Motor neuron (in vitro differentiated cells): ENCODE measurements at places on chromosomes 12 and 14.

DNA sequence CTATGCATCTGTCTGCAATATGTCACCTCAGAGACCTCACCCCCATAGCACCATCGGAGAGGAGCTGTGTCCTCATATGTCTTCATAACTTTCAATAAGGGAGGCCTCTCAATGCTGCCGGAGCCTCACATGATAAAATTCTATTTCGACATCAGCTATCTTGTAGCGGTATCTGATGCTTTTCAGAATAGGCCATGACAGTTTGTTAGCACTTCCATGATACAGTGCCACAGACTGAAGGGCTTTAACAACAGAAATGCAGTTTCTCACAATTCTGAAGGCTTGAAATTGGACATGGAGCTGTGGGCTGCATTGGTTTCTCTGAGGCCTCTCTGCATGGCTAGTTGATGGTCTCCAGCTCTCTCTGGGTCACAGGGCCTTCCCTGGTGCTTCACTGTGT lies 125.0 kb upstream of the PZP start:
- ATAC-seq = no peak

DNA sequence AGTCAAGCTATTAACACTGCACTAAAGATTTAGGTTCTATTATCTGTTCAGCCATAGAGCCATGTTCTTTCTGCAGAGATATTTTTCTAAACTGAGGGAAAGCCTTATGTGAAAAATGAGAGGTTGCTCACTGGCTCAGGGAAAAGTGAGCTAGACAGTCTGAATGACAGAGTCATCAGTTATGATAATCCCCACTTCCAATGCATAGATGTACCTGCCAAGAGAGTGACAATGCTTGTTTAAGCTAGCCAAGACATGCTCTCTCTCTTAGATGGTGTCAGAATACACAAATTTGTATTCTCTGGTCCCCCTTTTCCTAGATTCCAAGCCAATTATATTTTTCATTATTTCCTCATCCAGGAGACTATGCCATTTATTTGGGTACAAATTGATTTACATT lies 176.9 kb upstream of the FRMD6 start:
- ATAC-seq = no peak

- ATAC-seq = no peak
Observed at GRCh38 chr14:31489691-31490090, 1.9 kb upstream of the GPR33 start.

DNA sequence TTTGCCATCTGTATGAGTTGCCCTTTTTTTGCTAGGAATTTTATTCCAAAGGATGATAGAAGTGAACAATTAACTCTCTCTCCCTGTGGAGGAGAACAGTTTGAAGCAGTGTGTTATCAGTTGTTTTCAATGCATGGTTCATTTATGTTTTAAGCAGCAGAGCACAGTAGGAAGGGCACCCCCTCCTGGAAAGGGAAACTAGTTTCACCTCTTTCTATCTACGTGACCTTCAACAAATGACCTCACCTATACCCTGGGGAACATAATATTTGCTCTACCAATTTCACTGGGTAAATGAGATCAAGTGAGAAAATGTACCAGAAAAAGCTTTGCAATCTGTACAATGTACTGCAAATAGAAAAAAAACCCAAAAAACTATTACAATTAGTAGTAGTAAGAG lies 5.4 kb upstream of the DCP1B start:
- no peak for ATAC-seq

GRCh38 chr12:112908548-112908947 lies 1.8 kb downstream of the OAS1 start:
- no peak for ATAC-seq

DNA sequence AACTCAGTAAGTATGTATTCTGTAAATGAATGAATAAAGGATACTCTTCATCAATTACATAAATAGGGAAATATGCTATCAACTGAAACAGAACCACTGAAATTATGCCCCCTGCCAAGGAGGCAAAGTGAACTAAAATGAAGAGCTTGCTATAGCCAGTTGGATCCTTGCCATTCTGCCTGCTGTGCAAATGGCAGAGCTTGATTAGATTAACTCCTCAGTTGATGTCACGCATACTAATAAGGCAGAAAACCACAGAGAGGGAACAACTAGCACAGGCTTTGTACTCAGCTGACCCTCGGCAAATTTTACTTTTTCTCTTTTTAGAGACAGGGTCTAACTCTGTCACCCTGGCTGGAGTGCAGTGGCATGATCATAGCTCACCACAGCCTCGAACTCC lies 36.7 kb upstream of the FERMT2 start:
- peak; percentile 41 for ATAC-seq

GRCh38 chr12:2163177-2163941 lies 110.6 kb downstream of the CACNA1C start:
- ATAC-seq = no peak

DNA sequence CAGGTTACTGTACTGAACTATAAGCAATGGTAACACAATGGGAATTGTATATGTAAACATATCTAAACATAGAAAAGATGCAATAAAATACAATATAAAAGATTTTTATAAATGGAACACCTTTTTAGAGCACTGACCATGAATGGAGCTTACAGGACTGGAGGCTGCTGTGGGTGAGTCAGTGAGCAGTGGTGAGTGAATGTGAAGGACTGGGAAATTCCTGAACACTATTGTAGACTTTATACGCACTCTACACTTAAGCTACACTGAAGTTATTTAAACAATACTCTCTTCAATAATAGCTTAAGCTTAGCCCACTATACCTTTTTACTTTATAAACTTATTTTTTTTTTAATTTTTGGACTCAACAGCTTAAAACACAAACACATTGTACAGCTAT lies 313.5 kb downstream of the KCNC2 start:
- ATAC-seq = no peak

- ATAC-seq = no peak
Observed at GRCh38 chr12:51779876-51780275, 68.6 kb downstream of the FIGNL2 start.

DNA sequence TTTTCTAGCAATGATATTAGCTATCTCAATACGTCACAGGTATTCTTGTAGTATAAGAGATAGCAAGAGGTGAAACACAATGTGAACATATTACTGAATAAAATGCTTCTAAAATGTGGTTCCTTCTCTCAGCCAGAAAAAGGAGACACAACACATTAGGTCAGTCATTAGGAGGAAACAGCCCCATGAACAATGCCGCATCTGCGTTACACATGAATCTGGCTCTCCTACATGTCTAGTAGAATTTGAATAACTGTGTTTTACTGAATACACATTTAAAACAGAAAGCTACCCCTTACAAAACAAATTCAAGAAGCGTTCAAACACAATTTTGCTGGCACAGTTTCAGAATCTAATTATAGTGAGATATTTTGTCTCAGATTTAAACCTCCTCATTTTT lies 51.6 kb downstream of the EFCAB11 start:
- ATAC-seq = peak; percentile 64

DNA sequence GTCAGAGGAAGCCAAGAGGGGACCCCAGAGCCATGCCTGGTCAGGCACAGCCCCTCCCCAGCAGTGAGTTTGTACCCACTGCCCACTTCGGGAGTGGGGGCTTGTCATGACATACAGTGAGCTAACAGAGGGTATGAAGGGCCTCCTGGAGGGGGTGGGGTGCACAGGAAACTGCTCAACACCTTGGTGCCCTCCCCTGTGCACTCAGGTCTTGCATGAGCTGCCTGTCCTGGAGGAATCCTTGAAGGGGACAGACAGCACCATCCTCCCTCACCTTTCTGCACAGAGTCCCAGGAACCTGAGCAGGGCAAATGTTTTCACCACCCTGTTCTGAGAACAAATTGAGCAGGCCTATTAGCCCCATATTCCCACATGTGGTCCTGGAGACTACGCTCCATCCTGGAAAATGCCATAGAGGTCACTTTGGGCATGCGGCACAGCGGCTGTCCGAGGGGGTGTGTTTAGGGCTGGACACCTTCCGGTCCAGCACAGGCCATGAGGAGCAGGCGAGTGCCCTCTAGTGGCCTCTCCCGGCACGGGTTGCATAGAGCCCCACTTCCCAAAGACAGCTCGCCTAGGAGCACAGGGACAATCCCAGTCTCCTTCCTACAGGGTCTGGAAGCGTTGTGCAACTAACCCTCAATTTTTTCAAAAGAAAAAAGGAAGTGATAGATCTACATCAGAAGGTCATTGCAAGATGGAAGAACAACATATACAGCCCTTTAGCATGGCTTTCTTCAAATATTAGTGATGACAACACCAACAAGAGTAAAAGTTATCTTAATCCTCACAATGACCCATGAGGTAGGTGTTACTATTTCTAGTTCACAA lies 31.9 kb upstream of the ZFP36L1 start:
- peak; percentile 99 for ATAC-seq

- ATAC-seq = no peak
Observed at GRCh38 chr14:36057452-36058116, 118.9 kb downstream of the PTCSC3 start.

DNA sequence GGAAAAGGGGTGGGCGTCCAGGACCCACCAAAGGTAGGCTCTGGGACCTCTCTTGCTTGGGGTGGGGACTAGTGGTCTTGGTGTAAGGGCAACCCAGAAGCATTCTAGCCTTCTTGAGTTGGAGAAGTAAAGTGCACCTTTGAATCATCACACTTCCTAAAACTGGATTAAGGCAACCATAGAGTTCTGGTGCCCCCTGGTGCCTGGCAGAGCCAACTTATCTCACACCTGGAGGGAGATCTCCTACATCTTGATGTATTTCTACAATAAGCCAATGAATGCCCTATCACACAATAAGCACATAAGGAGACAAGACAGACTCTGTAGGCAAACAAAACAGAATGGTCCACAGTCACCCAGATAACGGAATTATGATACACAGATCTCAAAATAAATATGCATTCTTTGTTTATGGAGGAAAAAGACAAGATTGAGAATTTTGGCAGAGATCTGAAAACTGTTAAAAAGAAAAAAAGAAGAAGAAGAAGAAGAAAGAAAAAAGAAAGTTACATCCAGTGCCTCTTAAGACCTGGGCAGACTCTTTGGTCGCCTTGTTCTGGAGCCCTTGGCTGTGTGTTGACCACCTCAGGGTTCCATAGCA lies 95.9 kb upstream of the PPP2R5C start:
- ATAC-seq = no peak

- no peak for ATAC-seq
Observed at GRCh38 chr12:31594681-31595080, 3.7 kb upstream of the DENND5B start.

DNA sequence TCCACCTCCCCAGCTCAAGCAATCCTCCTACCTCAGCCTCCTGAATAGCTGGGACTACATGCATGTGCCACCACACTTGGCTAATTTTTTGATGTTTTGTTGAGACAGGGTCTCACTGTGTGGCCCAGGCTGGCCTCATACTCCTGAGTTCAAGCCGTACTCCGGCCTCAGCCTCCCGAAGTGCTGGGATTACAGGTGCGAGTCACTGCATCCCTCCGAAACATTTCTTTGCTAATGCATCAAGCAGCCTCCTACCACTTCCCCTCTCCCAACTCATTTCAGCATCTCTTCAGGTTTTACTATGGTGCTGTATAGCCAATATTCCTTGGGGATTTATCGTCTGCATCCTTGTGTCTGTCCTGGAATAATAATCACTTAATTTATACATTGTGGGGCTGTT lies 2.3 kb upstream of the SLC22A17 start:
- no peak for ATAC-seq

DNA sequence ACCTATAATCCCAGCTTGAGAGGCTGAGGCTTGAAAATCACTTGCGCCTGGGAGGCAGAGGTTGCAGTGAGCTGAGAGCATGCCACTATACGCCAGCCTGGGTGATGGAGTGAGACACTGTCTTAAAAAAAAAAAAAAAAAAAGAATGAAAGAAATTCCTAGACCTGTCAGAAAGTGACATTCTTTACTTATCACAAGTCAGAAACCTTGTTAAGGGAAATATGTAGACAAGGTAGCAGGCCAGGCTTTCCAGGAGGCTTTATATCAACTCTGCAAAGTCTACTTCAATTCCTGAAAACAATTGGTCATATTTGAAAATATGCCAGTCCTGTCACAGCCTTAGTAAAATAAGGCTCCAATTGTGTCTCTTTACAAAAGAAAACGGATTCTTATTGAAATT lies 19.1 kb upstream of the MMP19 start:
- no peak for ATAC-seq

DNA sequence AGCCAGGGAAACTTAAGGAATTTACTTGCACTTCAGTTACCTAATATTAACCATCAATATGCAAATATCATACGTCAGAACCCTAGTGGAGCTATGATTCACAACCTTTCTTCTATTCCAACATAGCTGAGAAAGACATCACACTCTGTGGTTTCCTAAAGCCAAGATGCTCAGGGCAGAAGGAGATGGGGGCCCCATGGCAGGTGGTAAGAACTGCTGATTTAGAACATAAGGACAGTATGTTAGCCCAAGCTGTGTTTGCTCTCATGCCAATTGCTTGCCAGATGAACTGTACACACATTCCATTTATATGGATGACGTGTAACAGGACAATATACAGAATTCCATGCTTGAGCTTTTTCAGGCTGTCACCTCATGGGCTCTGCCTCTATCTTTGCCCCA lies 34.6 kb downstream of the HECTD4 start:
- ATAC-seq = peak; percentile 73

DNA sequence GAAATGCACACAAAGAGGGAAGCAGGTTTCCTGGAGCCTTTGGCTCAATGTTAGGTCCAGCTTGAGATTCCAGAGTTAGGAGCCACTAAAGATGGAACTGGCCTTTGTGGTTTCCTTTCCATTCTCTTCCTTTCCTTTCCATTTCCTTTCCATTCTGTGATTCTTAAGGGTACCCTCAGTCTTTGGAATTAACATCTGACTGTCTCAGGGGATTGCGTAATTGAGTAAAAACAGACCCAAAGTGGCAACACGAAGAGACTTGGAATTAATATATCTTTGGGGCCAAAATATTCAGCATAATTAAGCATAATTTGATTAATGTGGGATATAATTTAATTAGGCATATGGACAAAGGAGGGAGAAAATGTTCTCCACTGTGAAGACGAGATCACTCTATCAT lies 205.6 kb downstream of the CRADD start:
- no peak for ATAC-seq

GRCh38 chr14:37493606-37494005 lies 101.4 kb downstream of the FOXA1 start:
- ATAC-seq = no peak

DNA sequence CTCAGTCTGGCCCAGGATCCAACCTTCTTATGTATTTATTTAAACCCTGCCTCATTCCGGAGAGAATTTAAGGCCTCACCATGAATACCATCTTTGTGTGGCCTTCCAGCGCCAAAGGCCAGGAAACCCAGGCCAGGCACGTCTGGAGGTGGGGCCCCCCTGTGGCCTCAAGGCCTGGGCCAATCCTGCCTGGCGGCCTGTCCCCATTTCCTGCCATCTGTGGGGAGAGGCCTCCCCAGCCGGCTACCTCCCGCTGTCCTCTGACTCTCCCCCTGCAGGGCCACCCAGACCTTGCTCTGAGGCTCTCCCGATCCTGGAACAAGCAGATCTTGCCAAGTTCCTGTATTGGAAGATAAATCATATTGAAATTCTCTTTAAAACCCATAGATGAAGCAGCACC lies 37.4 kb upstream of the MEG3 start:
- ATAC-seq = no peak

GRCh38 chr12:126537961-126538530 lies 1472.8 kb downstream of the AACS start:
- ATAC-seq = no peak
